SJCRH30 (cell line): ENCODE measurements at places on chromosomes 16 and 17. TPM values are rescaled to one million over a fixed set of nuclear protein-coding genes. Genes with fewer than 3 reads are reported as not detected.

DNA sequence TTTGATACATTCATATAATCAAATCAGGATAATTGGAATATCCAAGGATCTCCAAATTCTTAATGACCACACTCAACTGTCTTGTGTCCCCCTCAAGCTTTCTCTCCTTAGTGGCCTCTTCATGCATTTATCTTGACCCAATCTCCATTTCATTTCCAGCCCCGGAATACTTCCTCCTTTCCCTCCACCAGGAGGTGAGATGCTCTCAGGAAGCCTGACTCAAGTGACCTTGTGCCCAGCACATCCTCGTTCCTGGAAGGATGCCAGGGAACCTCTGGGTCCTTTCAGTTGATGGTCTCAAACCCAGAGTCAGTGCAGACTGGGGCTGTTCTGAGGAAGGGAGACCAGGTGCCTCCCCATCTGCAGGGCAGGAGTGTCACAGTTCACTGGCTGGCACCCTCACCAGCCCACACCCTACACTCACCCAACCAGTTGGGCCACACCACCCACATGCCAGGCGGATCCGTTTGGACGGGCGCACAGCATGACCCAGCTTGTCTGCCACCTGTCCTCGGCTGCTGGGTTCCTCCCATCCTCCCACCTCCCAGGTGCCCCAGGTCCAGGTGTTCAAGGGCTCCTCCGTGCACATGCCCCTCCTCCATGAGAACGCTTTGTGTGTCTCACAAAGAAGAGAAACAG lies 14.0 kb upstream of the EMP2 start:
- H3K4me3 ChIP-seq: no peak overlapping the region
- H3K27ac ChIP-seq: no peak overlapping the region
- no peak for DNase-seq
- H3K27me3 ChIP-seq: no peaks in the 10 kb centered on the region; the same call in 1 of the 2 replicates
- no peaks in the 10 kb centered on the region for H3K4me1 ChIP-seq

GRCh38 chr16:68760671-68761275 lies 23.7 kb downstream of the CDH1 start:
- no peak overlapping the region for H3K4me3 ChIP-seq
- peak; percentile 47 for DNase-seq
- H3K4me1 ChIP-seq: peaks cover 3% of the 10 kb centered on the region; the same call in 1 of the 2 replicates
- H3K36me3 ChIP-seq: no peaks in the 10 kb centered on the region

Gene SOST
- total RNA-seq: not detected in 2 replicates

Gene ZNF286A
- 164 and 212 TPM in 2 replicates for total RNA-seq

Gene UNC13D
- total RNA-seq: 1.4 and 3.2 TPM in 2 replicates

Gene PRR29
- 0.12 TPM in 1 of 2 replicates, not detected in the other for total RNA-seq

Gene RMI2
- 28.2 and 33.0 TPM in 2 replicates for total RNA-seq
